ENCODE measurements at places on chromosomes 7 and 10.

DNA sequence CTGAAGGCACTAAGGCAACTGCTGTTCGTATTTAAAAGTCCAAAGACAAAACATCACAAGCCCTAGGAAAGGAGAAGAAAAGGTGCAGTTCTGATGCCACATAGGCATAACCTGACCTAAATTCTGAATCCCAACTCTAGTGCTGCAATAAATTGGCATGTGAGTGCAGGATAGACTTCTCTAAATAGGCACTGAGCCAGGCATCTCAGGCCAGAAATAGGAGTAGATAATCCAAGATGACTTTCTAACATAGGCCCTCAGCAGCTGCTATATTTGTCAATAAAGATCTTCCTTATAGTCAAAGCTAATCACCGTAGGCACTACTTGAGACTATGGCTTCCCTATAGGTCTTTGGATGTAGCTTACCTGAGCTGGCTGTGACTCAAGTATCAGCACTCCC is 1163.8 kb downstream of the SORCS1 start:
- no peak for DNase-seq

DNA sequence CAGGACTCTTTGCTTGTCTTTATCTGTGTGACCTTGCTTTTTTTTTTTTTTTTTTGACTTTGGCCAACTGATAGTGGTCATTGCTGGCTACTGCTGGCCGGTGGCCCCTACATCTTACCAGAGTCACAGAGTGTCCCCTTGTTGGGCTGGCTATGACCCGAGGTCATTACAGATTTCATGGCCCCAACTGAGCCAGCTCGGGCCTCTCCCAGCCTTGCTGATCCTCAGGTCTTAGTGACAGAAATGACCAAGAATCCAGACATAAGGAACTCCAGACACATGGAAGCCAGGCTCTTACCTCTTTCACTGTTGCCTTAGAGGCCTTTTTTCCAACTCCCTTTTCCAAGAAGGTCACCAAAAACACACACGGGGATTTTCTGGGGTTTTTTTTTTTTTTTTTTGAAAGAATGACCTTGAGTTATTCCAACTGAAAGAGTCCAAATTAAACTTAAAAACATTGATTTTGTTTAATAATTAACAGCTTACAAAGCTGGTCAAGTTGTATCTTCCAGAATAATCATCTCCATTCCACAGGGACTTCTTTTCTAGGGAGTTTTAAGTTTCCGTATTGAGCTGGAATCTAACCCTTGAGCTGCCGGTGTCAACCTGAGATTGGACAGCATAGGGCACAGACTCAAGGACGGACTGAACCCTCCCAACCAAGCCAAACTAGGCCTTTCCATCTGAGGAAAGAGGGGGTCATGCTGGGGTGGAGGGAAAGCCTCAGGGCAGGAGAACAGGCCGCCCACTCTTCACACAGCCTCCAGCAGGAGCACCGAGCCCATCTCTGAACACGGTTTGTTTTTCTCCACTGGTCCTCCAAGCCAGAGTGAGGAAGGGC is 43.8 kb downstream of the PIK3AP1 start:
- DNase-seq = no peak

GRCh38 chr10:106947643-106948042 is 216.9 kb downstream of the SORCS1 start:
- DNase-seq = no peak

- DNase-seq = no peak
Observed at GRCh38 chr7:87933605-87933952, 472 bp upstream of the ADAM22 start.

- DNase-seq = no peak
Observed at GRCh38 chr7:151311294-151311864, 30.2 kb upstream of the NUB1 start.

GRCh38 chr7:140525743-140526142 is 46.4 kb upstream of the MKRN1 start:
- DNase-seq = peak; percentile 48

GRCh38 chr7:101622609-101623173 is 6.4 kb downstream of the MYL10 start:
- no peak for DNase-seq

DNA sequence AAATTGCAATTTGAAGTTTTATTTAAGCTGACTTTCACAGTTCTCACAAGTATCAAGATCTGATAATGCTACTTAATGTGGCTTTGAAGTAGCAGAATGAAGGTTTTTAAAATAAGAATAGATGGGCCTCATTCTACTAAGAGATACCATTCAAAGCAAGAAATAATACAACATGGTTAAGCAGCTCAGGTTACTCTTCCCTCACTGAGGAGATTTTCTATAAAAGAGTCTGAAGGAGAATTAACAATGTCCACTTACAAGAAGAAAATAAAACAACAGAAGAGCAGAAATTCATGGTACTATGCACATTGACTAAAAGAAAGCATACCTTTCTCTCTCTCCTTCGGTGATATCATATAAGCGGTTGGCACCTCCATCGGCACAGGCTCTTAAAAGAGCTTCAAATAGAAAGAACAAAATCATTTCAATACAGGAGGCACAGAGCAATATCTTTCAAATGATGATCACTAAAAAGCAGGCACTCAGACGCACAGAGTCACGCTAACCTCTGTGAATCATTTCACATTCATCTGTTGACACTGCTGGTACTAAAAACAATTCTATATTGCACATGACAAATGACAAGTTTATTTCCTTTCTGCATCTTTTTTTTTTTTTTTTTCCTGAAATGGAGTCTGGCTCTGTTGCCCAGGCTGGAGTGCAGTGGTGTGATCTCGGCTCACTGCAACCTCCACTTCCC is 153.1 kb downstream of the TPK1 start:
- DNase-seq = no peak

DNA sequence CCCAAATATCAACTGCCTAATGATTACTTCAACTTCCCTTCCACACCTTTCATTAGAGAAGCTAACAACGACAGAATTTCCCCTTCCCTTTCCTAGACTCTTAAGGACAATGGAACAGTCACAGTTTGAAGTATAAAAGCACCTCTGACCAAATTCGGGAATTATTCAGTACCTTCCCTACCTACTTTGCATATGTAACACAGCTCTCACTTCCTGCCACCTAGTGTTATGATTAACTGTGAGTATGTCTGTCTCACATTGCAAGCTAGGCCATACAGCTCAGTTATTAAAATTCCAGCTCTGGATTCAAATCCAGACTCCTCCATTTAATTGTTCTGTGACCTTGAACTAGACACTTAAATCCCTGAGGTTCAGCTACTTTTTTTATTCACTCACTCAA is 44.8 kb upstream of the HPSE2 start:
- DNase-seq = peak; percentile 37

- no peak for DNase-seq
Observed at GRCh38 chr7:47153576-47153975, 428.3 kb downstream of the TNS3 start.

DNA sequence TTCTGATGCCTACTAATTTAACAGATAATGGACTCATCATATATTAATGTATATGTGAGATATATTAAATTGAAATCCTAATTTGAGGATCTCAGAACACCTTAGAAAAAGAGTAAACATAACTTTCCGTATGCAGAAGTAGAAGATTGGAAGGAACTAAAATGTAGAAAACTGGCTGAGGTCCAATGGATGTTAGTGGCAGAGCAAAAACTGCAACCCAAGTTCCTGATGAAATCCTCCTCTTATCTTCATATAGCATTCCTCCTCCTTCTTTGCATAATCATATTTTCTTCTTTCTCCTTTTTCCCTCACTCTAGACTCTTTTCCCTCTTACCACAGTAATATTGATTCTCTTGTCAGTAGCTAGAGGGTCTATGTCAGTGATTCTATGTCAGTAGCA is 6.0 kb downstream of the INA start:
- DNase-seq = no peak

GRCh38 chr10:15759265-15759664 is 39.5 kb upstream of the ITGA8 start:
- no peak for DNase-seq

DNA sequence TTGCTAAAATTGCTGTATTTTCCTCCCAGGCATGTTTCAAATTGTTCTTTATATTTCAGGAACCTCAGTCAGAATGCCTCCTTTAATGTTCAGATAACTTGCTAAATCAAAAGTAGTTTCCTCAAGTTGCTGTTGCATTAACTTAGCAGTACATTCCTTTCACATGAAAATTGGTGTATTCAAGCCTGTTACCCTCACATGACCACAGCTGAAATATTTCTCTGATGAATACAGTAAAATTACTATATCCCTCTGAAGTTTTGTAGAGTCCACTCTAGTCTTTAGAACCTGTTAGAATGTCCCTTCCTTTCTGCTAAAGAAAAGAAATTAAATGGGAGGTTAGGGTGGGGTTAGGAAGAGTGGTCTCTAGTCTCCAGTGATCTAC is 24.5 kb upstream of the C1GALT1 start:
- peak; percentile 58 for DNase-seq

- no peak for DNase-seq
Observed at GRCh38 chr10:48945441-48946130, 5.9 kb upstream of the LRRC18 start.

GRCh38 chr7:137628216-137628615 is 218.6 kb downstream of the DGKI start:
- no peak for DNase-seq

- no peak for DNase-seq
Observed at GRCh38 chr10:105409370-105409769, 768.3 kb downstream of the SORCS3 start.

DNA sequence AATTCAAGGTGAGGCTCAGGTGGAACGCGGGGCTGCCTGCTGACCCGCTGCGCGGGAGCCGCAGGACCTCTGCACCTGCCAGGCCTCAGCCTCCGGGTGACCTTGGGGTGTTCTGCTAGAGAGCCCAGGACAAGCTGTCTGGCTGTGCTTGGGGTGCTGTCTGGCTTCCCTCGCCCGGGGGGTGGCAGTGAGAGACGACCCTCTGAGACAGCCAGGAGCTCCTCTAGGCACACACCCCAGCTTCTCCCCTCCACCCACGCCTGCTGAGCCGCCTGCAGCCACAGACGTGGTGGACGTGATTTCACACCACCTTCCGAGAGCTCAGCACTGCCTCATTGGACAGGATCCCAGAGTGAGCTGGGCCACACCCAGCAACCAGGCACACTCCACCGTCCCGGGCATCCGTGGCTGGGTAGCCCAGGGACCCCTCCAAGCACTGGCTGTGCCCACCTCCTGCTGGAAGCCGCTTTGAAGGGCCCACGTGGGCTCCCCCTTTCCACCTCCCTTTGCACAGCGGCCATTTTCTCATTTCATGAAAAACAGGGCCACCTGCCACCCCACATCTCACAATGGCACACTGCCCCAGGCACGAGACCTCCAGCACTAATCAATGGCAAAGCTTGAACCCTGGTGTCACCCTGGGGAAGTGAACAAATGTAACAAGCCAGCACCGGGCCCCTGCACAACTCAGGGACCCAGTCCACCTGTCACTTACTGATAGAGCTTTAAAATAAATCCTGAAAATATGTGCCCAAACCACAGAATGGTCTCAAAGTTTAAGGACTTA is 35.0 kb downstream of the ZFAND2A start:
- DNase-seq = peak; percentile 10

Data from bronchial epithelial cell (primary cell).